Activated T-cell treated with anti-CD3 and anti-CD28 coated beads, Interleukin-2, amount 50 U/mL, for 72 hours (primary cell): ENCODE measurements at places on chromosomes 2 and 18. TPM values are rescaled to one million over a fixed set of nuclear protein-coding genes. Genes with fewer than 3 reads are reported as not detected.

ERFE gene
- total RNA-seq: 0.60 TPM

IFT172 gene
- total RNA-seq: 13.0 TPM

AKAIN1 gene
- not detected for total RNA-seq

NPHP1 gene
- total RNA-seq: 1.8 TPM

TCF23 gene
- total RNA-seq: not detected

NOL4 gene
- not detected for total RNA-seq
